ENCODE measurements at places on chromosomes 4 and X. TPM values are rescaled to one million over a fixed set of nuclear protein-coding genes. Genes with fewer than 3 reads are reported as not detected.

DNA sequence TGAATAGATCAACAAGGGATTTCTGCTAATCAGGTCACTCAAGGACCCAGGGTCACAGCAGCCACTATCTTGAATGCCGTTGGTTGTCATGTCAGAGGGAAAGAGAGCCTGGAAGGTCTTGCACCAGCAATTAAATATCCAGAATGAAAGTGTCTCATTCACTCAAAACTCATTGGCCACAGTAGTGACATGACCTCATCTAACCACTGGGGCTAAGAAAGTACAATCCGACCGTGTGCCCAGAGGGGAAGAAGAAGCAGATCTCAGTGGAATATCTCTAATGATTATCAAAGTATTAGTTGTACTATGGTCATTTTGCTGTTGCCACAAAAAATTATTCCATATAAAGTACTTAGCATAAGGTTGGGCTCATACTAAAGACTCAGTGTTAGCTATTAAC lies 210.0 kb downstream of the QDPR start:
- DNase-seq: no peak
- no peaks in the 10 kb centered on the region for H3K27me3 ChIP-seq
- H3K4me1 ChIP-seq: no peaks in the 10 kb centered on the region
- H3K27ac ChIP-seq: no peak overlapping the region
- no peaks in the 10 kb centered on the region for H3K36me3 ChIP-seq

GRCh38 chrX:78307665-78308064 lies 19.7 kb downstream of the CYSLTR1 start:
- DNase-seq: no peak
- H3K36me3 ChIP-seq: no peaks in the 10 kb centered on the region
- no peaks in the 10 kb centered on the region for H3K4me1 ChIP-seq
- no peak overlapping the region for H3K27ac ChIP-seq
- H3K27me3 ChIP-seq: no peaks in the 10 kb centered on the region

Gene CCSER1
- total RNA-seq: 13.4 TPM

GRCh38 chrX:9860826-9861225 lies 74.6 kb downstream of the SHROOM2 start:
- DNase-seq: no peak
- H3K36me3 ChIP-seq: no peaks in the 10 kb centered on the region
- no peak overlapping the region for H3K27ac ChIP-seq
- H3K4me1 ChIP-seq: no peaks in the 10 kb centered on the region
- no peaks in the 10 kb centered on the region for H3K27me3 ChIP-seq
- H3K4me3 ChIP-seq: no peak overlapping the region

Gene ZIC3
- total RNA-seq: not detected

Measured in colonic mucosa (tissue), 4 donors.